ENCODE measurements at places on chromosomes 11 and 22.

DNA sequence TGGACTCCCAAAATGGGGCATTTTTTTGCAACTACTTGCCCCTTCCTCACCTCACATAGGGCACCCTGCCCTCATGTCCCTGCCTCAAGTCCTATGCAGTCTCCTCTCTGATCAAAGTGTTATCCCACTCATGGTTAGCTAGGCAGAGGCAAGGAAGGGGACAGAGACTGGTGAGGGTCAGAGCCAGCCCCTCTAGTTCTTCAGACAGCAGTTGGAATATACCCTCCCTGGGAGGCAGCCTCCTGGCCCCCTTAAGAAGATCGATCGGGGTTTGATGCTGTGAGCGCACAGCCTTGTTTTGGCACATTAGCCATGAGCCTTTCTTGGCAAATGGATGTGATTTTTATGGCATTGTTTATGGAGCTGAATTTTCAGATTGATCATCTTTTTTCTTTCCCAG lies 436.9 kb downstream of the BUD13 start:
- DNase-seq, result no peak

GRCh38 chr11:27860811-27861210 lies 160.6 kb upstream of the BDNF start:
- DNase-seq, result no peak

GRCh38 chr11:118046051-118046963 lies 30.6 kb upstream of the TMPRSS4 start:
- no peak for DNase-seq

- DNase-seq, result peak; percentile 81
Observed at GRCh38 chr11:47766509-47767227, 473 bp downstream of the FNBP4 start.

DNA sequence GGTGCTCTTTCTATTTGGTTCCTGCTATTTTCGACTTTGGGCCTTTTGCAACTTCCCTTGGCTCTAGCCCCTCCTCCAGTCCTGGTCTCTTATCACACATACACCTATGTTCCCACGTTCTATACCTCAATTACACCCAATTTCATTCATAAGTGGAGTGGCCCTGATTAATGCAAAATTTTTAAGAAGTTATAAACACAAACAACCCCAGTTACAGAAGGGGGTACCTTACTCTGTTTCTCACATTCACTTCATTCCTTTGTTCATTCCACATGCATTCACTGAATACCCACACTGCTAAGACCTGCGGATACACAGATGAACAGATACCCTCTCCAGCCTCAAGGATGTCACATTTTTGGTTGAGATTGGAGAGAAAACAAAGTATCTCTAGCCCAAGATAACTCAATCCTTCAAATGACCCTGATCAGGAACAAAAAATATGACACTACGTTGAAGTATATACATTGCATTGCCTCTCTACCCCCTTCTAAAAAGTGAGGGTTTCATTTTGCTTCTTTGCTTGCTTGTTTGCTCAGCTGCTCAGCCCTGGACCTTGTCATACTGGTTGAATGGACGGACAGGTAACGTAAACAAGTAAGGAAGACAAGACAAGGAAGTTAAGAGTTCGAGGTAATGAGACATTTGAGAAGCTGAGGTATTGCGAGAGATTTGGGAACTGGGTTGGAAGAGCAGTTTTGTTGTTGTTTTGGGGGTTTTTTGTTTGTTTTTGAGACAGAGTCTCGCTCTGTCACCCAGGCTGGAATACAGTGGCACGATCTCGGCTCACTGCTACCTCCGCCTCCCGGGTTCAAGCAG lies 3.6 kb upstream of the VPS37C start:
- peak; percentile 58 for DNase-seq

DNA sequence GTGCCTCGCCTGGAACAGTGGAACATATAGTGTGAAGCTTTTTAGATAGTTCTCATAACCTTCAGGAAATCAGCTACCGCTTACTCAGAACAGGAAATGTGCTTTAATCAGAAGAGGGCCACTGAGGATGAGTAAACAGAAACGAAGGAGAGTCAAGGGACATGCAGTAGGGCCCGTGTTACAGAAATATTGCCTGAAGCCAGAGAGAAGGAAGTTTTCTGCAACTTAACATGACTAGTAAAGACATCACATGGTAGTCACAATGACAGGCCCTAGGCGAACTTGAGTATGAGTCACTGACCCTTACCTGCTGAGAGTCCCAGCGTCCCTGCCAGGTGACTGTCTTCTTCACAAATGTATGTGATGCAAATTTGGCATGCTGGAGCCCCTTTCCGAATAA lies 39.4 kb downstream of the CARD18 start:
- DNase-seq, result no peak

DNA sequence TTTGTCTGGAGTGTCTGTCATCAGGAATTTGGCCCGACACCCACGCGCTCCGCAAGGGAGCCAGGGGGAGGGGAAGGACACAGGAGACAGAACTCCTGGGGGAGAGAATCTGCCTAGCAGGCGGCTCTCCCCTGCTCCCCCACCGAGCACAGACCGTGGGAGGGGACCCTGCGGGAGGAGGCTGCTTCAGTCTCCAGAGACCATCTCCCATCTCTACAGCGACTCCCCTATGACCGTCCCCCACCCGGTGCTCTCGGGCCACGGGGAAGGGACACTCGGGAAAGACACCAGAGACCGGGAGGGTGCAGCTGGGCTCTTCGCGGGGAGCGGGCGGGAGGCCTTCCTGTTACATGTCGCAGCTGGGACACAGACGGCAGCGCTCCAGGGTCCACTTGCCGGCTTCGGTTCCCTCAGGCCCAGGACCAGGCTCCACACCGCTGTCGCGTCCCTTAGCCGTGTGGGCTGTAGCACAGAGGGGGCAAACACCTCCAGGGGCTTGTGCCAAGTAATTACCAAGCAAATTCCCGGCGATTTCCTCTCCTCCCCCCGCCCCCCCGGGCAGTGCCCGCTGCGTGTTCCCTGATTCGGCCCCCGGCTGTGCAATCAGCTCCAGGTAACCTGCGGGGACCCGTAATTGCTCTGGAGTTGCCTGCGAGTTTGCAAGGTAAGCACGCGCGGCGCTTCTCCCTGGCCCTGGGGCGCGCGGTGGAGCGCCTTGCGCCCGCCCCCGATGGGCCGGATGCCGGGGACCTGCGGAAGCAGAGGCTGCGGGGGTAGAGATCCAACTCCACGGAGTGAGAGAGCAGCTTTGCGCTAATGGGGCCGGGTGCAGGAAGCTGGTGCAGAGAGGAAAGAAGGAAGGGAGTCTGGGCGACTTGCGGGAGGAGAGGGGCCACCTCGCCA lies 155.1 kb upstream of the CADM1 start:
- no peak for DNase-seq

GRCh38 chr11:18706330-18707243 lies 8.0 kb downstream of the TMEM86A start:
- DNase-seq, result peak; percentile 62

DNA sequence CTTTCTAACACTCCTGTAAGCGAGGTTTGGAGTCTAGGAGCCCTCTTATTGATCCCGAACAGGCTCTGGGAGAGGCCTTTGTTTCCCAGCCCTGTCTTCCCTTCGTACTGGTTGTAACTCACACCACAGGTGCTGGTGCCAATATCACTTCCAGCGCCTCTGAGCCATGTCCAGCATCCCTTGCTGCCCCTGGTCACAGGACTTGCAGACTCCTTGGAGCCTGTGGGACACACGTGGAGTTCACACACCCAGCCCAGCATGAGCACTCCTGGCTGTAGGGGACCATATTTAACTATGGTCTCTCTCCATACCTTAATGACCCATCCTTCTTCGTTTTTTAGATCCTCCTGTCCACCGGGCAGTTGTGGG lies 2.2 kb downstream of the ZBTB16 start:
- DNase-seq, result no peak

DNA sequence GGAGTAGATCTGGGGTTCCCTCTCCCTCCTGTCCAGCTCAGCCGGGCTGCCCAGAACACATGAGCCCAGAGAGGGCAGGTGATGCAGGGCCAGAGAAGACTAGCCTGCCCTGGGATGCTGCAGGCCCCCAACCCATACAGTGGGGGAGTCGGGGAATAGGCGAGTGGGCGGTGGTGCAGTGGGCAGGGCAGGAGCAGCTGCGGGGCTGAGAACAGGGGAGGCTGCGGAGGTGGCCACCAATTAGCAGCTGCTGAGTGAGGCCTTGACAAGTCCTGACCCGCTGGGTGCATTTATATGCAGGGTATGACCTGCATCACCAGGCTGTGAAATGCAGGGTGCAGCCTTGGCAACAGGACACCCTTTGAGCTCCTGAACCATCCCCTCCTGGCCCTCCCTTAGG lies 43.1 kb downstream of the NFAM1 start:
- peak; percentile 92 for DNase-seq

DNA sequence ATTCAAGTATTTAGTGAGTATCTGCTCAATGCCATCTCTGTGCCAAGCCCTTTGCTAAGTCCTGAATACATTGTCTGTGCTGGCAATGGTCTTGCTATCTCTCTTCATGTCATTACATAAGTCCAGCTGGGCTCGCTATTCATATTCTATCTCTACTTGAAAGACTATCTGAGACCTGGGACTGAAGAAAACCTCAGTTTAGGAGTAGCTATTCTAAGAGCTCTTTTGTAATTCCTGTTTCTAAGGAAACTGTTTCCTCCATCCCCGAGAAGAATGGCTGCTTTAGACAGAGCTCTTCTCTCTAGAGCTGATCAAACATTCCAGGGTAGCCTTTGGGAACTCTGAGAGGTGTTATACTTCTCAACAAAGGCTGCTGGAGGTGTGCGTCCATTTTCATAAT lies 33.0 kb downstream of the SLC17A6 start:
- DNase-seq, result no peak

DNA sequence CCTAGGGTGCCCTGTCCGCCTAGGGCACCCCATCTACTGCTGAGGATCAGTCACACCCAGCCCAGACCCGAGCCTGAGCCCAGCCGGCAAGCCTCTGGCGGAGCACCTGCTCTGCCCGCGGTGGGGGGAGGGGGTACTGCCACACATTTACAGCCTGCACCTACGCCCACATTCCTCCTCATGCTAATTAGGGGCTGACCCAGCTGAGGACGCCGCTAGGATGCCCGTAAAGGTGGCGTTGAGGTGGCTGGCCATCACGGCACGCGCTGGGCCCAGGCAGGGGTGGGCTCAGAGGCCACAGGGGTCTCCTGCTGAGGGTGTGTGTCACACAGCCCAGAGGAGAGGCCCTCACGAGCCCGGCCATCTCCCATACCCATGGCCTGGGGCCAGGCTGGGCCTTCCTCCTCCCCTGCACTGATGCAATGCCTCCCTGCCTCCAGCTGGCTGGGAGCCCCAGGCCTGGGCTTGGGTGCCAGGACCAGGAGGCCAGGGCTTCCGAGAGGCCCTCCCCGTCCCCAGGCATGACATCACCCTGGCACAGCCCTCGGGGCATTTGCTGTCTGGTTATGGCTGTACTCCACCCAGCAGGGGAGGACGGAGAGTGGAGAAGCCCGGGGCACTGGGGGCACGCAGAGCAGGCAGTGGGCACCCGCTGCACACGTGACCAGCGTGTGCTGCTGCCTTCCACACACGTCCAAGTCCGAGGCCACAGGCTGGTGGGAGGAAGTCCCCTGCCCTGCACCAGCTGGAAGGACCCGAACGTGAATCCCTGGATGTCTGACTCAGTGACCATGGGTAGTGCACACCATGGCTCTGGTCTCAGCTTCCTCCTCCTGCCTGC lies 12.7 kb downstream of the DUSP8 start:
- DNase-seq, result peak; percentile 74

GRCh38 chr11:69306821-69307220 lies 12.9 kb downstream of the MYEOV start:
- DNase-seq, result no peak

DNA sequence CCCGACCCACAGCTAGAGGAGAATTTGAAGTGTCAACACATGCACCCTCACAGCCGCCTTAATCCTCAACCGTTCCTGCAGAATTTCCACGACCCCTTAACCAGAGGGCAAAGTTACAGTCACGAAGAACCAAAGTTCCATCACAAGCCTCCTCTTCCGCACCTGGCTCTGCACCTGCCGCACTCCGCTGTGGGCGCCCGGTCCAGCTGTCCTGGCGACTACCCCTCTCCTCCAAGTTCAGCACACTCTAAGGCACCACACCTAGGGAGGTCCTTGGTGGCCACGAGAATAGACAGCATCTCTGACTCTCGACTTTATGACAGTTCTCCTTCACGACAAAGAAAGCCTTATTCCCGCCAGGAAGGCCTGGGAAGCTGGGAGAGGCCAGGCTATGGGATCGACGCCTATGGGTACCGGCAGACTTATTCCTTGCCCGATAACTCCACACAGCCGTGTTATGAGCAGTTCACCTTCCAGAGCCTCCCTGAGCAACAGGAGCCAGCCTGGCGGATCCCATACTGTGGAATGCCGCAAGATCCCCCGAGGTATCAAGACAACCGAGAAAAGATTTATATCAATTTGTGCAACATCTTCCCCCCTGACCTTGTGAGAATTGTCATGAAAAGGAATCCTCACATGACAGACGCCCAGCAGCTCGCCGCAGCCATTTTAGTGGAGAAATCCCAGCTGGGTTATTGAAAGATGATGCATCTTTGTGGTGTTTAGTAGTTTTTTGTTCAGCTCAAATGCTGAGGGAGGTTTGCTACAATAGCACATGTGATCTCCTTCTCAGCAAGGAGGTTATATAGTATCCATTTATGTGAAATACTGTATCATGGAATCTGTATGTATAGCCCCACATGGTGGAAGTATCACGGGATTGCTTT lies 72.1 kb downstream of the ZC3H12C start:
- no peak for DNase-seq
